ENCODE measurements at places on chromosomes 5 and 9. TPM values are rescaled to one million over a fixed set of nuclear protein-coding genes. Genes with fewer than 3 reads are reported as not detected.

The ADCY2 gene
- 0.07 TPM for total RNA-seq

The PCDHGB2 gene
- total RNA-seq: 1.7 TPM

The IL3 gene
- total RNA-seq: not detected

The TAF11L5 gene
- not detected for total RNA-seq

The MCC gene
- total RNA-seq: 58.1 TPM

The AK1 gene
- 33.5 TPM for total RNA-seq

The TEX48 gene
- not detected for total RNA-seq

Measured in nasal cavity respiratory epithelium epithelial cell of viscerocranial mucosa (primary cell).